ENCODE measurements at places on chromosomes 12 and 14.
A peak's percentile ranks its signal among the peaks of the same experiment; 100 is the strongest.

- no peak for DNase-seq
Measured at GRCh38 chr14:76641541-76641940, 119.7 kb upstream of the VASH1 start.

- no peak for DNase-seq
Measured at GRCh38 chr12:5809586-5809985, 135.5 kb downstream of the ANO2 start.

GRCh38 chr12:92357584-92358261, 212.1 kb upstream of the BTG1 start:
- DNase-seq = no peak

GRCh38 chr12:116196752-116197718, 80.5 kb downstream of the MED13L start:
- DNase-seq = no peak

GRCh38 chr12:42589465-42590329, at the start of gene PRICKLE1:
TSS of gene PRICKLE1 (minus strand) at chr12:42589746. CDS start at chr12:42472516, 117,230 bp downstream.
- DNase-seq = no peak

DNA sequence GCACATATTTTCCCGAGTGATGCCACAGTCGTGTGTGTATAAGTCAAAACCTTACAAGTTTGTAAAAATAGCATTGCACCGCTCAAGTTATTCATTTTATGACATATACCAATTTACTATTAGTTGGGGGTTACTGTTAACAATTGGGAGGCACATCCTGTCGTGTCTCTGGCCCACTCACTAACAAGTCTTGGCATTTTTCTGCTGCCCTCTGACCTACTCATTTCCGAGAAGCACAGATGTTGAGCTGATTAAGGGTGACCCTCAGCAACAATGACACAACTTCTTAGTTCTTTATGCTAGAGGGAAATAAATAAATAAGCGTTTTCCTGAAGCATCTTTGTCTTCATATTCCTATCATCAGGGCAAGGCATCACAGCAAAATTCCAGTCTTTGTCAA, 6.8 kb upstream of the ATG14 start:
- no peak for DNase-seq

DNA sequence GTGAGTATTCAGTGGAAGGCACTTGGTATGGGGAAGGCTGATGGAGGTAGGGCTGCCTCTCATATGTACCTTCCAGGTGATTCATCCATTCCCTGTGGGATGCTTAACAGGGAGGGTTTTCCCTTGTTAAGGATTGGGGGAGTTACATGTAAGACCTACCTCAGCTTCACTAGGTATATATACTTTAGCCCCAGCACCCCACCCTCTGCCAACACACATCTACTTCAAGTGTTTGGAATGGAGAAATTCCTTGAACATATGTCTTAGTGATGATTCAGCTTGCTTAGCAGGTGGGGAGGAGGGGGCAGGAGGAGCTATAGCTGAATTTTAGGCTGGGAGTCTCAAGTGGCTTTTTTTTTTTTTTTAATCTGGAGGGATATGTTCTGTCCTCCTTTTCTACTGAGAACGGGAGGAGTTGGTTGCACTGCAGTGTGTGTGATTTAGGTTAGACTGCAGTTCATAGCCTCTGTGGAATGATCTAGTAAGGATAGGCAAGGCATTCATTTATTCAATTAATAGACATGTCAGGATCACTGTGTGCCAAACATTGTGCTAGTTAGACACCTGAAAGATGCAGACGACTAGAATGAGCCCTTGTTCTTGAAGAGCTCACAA, 1.7 kb downstream of the PIP4K2C start:
- no peak for DNase-seq

GRCh38 chr12:94191023-94191422, 42.6 kb downstream of the PLXNC1 start:
- DNase-seq = no peak

DNA sequence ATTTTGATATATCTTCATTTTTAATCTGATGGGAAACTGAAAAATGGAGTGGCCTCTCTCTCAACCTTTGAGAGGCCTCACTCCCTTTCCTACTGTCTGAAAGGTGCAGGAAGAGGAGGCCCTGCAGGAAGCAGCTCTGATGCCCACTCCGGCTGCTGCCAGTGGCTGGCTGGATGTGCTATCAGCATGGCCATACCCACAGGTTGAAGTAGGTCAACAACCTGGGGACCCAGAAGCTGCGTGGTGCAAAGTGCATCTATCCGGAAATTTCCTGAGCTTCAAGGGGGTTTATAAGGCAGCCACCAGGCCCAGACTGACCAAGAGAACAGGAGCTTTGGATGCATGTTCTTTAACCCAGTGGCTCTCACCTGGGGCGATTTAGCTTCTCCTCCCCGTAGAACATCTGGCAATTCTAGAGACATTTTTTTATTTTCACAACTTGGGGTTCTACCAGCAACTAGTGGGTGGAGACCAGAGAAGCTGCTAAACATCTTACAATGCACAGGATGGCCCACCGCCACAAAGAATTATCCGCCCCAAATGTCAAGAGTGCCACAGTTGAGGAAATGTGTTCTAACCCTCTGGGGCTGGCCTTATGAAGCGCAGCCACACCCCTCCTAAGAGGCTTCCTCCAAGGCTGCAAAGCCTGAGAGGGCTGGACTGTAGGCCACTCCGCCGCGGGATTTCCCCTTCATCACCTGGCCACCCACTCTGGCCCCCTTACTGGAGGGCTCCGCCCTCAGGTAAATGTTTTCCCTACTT, 8.2 kb upstream of the BATF start:
- no peak for DNase-seq

DNA sequence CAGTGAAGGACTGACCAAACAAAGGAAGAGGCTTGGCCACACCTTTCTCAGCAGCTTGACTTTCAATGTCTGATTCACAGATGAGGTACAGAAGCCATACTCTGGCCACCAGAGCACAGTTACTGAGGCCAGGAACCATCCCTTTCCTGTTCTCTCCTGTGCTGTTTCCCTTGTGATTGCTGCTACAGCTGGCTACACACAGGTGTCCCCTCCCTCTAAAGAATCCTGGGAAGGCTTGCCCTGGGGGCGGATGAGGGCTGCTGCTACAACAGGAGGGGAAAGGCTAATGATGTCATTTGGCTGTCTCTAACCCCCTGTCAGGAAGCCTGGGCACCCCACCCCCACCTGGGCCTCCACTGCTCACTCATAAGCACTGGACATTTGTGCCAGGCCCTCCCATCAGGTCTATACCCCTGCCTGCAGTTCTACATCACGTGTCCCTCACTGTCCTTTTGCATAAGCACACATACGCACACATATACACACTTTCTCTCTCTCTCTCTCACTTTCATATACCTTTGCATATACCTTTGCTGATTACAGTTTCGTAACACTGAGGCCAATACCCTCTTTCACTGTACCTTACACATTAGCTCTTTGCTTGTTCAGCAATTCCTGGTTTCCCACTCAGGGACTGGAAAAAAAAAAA, 41.4 kb downstream of the PRPF40B start:
- no peak for DNase-seq

DNA sequence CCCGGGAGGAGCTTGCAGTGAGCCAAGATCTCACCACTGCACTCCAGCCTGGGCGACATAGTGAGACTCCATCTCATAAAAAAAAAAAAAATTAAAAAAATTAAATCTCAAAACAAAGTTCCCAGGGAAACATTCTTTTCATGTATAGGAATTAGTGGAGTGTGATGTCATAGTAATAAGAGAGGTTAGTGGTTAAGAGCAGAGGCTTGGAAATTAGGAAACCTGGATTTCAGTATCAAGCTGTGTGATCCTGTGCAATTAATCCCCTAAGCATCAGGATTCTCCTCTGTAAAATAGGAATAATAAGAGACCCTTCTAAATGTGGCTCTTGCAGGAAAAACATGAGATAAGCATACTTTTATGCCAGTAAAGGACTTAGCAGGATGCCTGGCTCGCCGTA, 3.1 kb upstream of the TXNRD1 start:
- no peak for DNase-seq

- DNase-seq = no peak
Measured at GRCh38 chr14:75531660-75532317, 9.5 kb downstream of the BATF start.

DNA sequence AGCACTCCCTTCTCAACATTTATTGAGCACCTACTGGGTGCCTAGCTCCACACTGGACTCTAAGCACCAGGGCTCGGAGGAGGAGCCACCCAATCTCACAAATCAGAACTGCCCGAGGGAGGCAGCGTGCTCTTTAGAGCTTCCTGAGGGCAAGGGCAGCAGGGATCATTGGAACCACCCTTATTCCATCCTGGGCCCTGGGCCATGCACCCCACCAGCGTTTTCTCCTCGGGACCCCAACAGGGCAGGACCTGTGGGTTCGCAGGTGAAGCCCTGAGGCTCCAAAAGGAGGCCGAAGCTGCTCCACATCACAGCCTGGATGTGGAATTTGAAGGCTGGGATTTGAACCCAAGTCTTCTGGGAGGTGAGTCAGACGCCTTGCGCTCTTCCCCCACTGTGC, 15.4 kb downstream of the TMEM119 start:
- no peak for DNase-seq

DNA sequence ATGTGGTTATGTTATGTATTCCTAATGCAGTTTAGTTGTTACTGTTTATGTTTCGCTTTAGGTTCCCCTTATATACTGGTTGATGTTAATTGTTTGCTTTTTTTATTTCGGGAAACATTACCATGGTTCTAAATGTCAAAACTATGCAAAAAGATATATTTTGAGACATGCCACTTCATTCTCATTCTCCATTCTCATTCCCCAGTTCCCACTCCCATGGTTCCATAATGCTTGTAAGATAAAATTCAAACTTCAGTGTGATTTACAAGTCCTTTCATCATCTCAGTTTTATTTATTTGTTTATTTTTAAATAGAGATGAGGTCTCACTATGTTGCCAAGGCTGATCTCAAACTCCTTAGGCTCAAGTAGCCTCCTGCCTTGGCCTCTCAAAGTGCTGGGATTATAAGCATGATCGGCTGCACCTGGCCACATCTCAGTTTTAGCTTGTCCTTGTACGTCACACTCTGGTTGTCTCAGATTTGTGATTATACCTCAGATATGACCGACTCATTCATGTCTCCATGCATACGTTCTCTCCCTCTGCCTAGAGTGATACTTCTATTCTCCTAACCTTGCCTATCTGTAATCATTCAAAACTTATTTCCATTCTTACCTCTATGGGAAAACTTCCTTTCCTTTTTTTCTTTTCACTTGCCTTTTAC, 407.8 kb upstream of the RGS6 start:
- no peak for DNase-seq

- DNase-seq = no peak
Measured at GRCh38 chr12:1806301-1807086, 13.9 kb upstream of the LRTM2 start.

DNA sequence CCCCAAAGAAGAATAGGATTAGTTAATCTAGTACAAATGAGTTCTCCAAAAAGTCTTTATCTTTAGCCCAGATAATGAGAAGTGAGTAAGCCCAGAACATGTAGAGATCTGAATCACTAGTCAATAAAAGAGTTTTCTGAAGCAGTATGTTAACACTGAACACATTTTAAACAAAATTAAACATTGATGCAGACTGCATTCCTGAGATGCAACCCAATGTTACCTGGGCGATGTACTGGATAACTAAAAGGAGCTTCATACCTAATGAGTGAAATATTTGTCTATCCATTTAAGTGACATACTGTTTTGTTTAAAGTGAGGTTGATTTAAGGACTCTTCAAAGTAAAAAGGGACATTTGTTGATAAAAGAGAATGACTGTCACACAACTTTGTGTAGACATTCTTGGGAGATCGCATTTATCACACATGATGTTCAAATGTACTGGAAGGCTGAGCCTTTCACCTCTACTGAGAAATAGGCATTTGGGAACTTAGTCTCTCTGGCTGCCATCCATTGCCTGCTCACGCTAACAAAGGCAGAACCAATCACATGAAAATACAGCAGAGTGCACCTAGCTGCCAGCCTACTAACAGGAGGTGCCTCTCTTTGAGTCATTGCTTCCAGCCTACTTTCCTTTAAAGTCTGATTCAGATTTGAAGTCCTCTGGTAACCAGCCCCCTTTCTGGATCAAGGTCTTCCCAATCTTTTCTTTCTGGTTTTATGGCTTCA, 287.7 kb downstream of the BTG1 start:
- DNase-seq = no peak

DNA sequence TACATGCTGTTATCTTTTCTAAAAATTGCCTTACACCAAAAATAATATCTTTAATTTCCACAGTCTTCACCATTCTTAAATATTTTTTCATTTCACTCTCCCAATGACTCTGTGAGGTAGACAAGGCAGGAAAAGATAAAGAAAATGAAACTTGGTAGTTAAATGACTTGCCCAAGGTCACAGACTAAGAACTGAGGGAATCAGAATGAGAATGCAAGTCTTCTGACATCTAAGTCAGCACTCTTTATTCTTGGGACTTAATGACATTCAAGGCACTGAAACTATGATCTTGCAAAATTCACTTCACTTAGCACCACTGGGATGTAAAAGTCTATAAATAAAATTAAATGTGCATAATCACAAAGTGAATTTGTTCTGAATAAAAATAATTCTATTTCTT, 104.5 kb downstream of the SLC2A13 start:
- DNase-seq = no peak

DNA sequence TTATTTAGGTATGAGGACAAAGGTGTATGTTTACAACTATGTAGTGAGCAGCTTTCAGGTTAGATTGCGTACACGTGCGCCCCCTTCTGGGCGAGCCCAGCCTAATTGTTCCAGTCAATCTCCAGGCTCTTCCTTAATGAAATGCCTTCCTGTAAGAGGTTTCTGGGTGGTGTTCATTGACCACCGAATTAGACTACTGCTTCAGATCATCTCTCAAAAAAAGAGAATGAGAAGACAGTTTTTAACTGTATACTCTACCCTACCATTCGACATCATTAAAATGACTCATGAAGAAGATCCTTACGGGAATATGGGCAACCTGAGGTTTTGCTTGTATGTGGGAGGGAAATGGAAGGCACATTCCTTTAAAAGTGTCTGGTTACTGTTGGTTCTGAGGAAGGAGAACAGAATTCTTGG, 2.1 kb downstream of the LUM start:
- peak; percentile 7 for DNase-seq

DNA sequence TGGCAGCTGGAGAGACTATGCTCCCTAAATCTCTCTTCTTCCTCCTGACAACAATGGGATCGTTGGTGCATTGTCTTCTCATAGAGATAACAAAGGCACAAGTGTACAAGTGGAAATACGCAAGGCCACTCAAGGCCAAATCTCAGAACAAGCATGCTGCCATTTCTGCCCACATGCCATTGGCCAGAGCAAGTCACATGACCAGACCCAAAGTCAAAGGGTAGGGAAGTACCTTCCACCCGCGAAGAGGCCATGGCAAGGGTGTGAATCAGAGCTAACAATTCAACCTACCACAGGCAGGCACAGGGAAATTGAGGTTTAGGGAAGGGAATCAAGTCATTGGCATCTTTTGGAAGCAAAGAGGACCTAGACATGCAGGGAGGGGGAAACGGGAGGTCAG, 38.5 kb upstream of the IGF1 start:
- DNase-seq = no peak

DNA sequence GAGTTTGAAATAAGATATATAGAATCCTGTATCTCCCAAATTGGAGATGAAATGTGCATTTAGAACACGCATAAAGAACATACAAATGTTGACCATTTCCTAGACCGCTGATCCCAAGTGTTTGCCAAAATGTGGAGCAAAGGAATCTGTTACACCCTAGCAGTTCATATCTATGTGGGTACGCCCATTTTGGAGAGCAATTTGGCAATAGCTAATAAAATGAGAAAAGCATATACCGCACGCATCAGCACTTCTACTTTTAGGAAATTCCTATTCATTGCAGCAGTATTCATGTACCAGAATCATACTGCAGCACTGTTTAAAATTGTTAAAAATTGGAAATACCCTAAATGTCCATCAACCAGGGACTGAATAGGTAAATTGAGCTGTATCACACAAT, 937.8 kb downstream of the BCL11B start:
- no peak for DNase-seq

Measured in T-helper 2 cell (primary cell).